ENCODE measurements at places on chromosomes 11 and 22.

- DNase-seq: no peak
These were observed 3.3 kb downstream of the CD81 start for GRCh38 chr11:2380396-2380795.

DNA sequence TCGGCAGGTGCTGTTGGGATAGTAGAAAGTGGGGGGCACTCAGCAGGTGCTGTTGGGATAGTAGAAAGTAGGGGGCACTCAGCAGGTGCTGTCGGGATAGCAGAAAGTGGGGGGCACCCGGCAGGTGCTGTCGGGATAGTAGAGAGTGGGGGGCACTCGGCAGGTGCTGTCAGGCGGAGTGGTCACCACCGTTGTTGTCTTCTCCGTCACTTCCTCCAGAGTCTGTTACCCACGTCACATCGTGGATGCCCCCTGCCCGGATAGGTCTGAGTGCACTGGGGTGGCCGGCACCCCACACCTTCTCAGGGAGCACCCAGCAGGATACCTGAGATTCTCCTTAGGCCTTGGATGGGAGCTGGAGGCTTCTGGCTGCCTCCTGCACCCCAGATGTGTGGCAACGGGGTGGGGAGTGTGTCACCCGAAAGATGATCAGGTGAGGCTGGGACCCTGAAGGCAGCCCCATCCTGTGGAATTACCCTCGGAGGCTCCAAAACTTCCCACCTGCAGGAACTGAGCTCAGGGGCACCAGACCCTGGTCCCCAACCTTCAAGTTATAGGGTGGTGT is 24.1 kb upstream of the KRTAP5-7 start:
- no peak for DNase-seq

DNA sequence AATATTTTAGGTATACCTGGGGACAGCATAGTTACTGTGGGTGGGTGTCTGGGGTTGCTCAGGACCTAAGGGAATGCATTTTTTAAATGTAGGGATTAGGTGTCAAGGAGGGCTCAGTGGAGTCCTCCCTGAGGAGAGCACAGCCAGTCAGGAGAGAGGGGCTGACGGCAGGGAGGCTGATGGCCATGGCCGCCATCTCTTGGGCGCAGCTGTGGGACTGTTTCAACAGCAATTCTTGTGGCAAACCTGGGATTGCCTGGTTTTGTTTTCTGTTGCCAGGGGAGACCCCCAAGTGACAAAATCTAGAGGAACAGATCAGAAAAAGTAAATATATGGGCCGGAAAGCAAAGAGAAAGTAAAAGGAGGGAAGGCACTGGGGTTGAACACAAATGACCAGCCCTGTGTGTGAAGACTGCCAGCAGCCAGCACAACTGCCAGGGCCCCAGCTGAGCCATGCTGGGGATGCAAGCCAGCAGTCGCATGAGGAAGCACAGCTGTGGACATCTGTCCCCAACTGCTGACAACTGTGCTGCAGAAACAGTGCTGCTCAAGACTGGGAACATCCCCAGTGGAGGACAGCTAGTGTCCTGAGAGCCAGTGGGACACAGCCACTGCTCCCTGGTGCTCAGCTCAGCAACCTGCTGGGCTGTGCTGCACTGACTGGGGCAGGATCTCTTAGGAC is 10.5 kb downstream of the MIF start:
- no peak for DNase-seq

DNA sequence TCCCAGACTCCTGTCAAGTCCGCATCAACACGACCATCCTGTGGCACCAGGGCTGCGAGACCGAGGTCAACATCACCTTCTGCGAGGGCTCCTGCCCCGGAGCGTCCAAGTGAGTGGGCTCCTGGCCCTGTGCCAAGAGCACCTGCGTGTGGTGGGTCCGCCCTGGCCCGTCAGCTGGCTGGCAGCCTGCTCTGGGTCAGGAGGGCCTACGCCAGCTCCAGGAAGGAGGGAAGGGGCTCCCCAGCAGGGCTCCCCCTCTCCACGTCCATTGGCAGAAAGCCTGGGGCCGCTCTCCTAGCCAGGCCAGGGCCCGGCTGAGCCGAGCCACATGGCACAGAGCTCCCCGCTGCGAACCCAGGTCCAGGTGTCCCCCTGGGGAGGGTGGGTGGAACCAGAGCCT is 37.8 kb downstream of the MUC5B start:
- DNase-seq: no peak

DNA sequence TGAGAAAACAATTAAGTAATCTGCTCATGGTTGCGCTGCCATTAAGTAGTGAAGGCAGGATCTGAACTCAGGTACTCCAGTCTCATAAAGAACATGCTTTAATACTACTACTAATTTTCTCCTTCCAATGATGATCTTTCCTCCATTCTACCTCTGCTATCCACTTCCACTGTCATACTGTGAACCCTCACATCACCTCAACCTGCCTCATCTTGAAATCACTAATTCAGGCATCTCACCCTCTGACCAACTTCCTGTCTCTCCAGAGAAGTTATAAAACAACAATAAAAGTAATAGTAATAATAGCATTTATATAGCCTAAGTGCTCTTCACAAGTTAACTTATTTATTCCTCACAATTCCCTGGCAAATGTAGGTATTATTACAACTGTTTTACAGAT is 57.1 kb upstream of the PSMA1 start:
- no peak for DNase-seq

Data from KBM-7 (cell line).